ENCODE measurements at places on chromosomes 2 and 18.

- DNase-seq = no peak
Measured at GRCh38 chr2:57093020-57093419, 909.2 kb downstream of the CCDC85A start.

GRCh38 chr2:127357591-127357990, 30.2 kb downstream of the MAP3K2 start:
- DNase-seq = no peak

- no peak for DNase-seq
Measured at GRCh38 chr2:65107530-65107929, 22.4 kb downstream of the RAB1A start.

GRCh38 chr2:105803773-105804172, 59.1 kb downstream of the NCK2 start:
- peak; percentile 14 for DNase-seq

- DNase-seq = peak; percentile 21
Measured at GRCh38 chr2:25042321-25043240, 705 bp downstream of the EFR3B start.

DNA sequence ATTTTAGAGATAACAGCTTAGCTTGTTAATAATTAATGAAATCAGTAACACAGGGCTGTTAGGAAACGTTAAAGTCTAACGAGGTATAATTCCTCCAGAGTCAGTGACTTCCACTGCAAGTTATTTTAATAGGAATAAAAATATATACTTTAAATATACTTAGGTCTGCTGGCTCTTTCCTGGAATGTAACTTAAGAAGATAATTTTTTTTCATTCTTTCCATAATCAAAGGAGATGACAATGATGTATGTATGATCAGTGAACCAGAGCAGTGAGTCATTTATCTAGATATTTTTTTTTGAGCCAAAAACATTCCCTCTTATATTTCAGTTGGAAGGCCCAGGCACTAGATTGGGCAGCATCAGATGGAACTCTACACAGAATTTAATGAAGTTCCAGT, 104.2 kb upstream of the LYPD1 start:
- DNase-seq = peak; percentile 61

DNA sequence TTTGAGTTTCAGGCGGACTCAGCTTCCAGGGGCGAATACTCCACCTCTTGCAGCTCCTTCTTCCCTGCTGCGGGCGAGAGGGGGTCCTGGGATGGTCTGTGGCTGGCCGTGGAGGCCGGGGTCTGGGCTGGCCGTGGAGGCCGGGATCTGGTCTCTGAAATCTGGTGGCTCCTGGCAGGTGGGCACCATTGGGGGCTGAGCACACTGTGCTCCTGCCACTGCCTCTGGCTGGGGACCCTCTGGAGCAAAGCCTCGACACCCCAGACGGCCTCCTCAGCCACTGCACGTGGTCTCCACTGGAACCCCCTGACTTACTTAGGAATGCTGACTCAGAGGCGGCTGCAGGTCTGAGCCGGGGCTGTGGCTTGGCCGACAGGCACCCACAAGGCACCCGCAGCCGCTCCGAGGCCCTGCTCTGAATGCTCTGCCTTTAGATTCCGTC, 100.1 kb upstream of the ALKAL2 start:
- no peak for DNase-seq

DNA sequence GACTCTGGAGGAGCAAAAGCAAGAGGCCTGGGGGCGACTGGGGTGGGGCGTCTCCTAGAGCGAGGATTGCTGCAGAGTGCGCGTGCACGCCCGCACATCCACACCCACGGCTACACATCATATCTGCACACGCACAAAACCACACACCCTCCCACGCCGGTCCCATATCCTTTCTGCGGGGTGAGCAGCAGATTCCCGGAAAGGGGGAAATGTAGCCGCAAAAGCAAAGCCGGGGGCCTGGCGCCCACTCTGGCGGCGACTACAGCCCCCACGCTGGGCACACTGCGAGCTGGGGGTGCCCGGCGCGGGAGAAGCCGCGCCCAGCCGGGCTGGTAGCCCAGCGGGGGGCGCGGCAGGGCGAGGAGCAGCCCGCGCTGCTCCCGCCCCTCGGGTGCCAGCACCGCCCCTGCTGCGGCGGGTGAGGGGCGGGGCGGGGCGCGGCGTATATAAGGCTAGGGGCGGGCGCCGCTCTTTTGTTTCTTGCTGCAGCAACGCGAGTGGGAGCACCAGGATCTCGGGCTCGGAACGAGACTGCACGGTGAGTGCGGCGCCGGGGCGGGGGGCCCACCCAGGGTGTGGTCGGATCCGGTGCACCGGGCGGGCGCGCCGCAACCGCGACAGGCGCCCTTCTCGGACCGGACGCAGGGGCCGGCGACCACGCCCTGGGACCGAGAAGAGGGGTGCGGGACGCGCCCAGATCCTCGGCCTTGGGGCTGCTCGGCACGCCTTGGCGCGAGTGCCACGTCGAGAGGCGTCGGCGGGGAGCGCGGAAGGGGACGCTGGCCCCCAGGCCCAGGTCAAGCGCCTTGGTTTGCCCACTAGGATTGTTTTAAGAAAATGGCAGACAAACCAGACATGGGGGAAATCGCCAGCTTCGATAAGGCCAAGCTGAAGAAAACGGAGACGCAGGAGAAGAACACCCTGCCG, at the start of gene TMSB10:
TSS of gene TMSB10 (plus strand) at position 476 of the 927 bp plus-strand sequence.
- DNase-seq = peak; percentile 64

GRCh38 chr2:119552902-119553301, 8.7 kb downstream of the CFAP221 start:
- DNase-seq = no peak

- no peak for DNase-seq
Measured at GRCh38 chr2:60383401-60384143, 169.9 kb downstream of the BCL11A start.

GRCh38 chr2:241873081-241873802, 3.7 kb downstream of the RTP5 start:
- no peak for DNase-seq

- peak; percentile 12 for DNase-seq
Measured at GRCh38 chr2:178761759-178762371, 45.4 kb downstream of the TTN start.

DNA sequence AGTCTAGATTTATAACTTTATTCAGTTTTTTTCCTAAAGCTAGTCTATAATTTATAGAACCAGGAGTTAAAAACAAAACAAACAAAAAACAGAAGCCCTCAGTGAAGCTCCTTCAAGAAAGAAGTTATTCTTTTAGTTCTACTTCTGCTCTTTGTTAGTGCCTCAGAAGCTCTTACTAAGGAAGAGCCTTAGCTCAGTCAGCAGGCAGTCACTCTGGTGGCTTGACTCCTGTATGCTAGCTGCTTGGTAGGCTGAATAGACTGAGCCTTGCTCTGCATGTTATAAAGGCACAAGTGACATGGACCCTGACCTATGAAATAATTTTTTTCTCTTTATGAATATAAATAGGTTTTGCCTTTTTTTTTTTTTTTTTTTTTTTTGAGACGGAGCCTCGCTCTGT, 24.8 kb downstream of the NCOA1 start:
- DNase-seq = peak; percentile 6
